Posterior cingulate gyrus (tissue), 11 donors: ENCODE measurements at places on chromosomes 7 and 10.

DNA sequence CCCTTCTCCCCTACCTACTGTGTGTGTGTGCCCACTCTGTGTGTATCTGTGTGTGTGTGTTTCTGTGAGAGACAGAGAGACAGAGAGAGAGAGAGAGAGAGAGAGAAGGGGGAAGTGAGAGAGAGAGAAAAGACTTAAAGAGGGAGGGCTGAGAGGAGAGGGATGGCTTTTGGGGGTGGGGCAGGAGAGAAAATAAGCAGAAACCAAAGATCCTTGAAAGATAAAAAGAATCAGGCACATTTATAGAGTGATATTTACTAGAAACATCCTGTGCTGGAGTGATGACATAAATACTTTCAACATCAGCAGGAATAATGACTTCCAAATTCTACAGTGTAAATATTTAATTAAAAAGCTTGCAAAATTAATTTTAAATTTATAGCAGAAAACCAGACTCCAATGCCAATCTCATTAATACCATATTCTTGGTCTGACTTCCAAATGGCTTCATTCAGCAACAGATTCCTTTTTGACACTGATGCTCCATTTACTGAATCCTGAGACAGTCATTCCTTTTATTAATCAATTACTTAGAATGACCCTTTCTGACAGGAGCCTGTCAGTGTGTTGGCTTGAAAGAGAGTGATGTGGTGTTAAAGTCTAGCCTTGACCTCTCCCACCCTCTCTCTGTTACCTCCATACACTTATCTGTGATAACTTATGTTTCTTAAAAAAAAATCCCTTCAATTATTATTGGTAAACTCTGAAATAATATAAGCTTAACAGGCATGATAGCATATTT lies 41.7 kb upstream of the WNT2 start:
- no peak for DNase-seq

- no peak for DNase-seq
These were observed 300 bp downstream of the ARHGAP21 start for GRCh38 chr10:24723386-24723787.

DNA sequence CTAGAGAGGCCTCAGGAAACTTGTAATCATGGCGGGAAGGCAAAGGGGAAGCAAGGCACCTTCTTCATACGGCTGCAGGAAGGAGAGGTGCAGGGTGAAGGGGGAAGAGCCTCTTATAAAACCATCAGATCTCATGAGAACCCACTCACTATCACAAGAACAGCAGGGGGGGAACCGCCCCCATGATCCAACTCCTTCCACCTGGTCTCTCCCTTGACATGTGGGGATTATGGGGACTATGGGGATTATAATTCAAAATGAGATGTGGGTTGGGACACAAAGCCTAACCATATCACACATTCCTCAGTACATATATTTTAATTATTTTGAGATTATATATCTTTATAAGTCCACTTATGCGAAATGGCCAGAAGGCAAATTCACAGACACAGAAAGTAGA lies 8.9 kb downstream of the HK1 start:
- no peak for DNase-seq

- DNase-seq = no peak
These were observed 2.9 kb downstream of the NUP205 start for GRCh38 chr7:135560631-135561030.

- no peak for DNase-seq
These were observed 48.1 kb upstream of the PLEKHA1 start for GRCh38 chr10:122326385-122326784.

DNA sequence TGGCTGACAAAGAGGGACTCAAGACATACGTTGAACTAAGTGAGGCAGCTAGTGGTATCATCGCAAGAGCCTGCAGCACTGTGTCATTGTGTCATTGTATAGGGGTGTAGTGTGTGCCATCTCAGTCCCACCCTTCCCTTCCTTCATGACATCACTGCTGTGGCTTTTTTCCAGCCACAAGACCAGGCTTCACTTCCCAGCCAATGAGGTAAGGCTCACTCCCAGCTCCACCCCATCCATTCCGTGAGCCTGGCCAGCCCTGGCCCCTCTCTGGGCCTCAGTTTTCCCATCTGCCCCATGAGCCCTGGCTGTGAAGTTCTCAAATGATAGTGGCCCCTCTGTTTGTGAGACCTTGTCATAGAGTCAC lies 134.3 kb upstream of the ZMIZ1 start:
- no peak for DNase-seq

DNA sequence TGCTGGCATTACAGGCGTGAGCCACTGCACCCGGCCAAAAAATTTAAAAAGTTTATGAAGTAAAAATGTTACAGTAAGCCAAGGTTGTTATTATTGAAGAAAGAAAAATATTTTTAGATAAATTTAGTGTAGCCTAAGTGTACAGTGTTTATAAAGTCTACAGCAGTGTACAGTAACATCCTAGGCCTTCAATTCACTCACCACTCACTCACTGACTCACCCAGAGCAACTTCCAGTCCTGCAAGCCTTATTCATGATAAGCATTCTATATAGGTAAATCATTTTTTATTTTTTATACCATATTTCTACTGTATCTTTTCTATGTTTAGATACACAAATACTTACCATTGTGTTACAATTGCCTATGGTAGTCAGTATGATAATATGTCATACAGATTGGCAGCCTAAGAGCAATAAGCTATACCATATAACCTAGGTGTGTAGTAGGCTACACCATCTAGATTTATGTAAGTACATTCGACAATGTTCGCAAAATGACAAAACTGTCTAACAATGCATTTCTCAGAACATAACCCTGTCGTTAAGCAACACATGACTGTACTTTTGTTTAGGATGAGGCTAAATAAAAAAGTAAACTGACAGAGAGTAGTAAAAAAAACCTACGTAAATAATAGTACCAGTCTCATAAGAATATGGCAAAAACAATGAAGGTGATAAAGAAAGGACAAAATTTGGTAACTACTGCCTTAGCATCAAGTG lies 77.8 kb upstream of the FAM133B start:
- no peak for DNase-seq

DNA sequence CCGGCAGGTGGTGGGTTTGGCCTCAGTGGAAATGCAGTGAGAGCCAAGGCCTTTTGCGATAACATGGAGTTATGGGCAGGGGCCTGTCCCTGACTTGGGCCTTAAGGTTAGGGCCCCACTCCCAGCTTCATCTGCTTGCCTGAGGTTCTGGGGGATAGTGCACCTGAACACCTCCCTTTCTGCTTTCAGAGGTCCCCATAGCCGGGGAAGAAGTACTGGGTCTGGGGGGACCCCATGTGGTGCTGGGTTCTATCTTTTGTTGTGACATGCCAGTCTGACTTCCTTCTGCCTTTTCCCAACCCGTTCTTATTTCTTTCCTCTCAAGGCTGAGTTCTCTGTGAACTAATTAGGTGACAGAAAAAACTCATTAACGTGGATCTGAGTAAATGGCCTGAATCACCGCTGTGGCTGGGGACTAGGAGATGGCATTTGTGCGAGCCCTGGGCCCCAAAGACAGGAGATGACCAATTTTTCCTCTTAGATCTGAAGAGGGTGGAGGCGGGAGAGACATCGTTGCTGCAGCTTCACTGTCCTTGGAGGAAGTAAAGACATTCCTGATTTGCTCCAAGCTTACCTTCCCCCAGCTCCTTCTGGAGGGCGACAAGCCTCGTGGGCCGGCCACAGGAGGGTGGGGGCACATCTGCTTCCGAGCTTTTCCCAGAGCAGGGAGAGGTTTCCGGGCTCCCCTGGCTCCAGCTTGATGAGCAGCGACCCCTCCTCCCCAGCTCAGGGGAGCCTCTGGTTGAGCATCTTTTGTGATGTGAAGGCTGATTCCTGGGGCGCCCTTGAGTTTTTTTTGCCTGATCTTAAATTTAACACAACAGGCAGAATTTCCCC lies 2.0 kb downstream of the AGAP3 start:
- DNase-seq = no peak

- no peak for DNase-seq
These were observed 66.2 kb downstream of the LARP4B start for GRCh38 chr10:865257-865656.

DNA sequence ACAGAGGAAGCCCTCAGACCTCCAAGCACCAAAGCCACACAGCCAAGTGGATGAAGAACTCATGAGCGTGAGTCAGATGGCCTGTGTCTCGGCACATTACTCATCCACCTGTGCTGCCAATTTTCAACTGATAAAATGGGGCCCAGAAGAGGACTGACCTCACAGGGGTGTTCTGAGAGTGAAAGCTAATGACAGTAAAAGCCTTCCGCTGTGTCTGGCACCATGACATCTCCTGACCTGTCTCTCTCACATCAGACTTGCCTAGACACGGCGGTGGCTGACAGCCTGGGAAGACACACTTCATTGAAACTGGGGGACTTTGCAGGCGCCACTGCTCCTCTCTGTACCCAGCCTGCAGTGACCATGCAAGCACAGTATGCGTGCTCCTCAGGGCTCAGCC lies 8.3 kb upstream of the SLC18A3 start:
- no peak for DNase-seq

DNA sequence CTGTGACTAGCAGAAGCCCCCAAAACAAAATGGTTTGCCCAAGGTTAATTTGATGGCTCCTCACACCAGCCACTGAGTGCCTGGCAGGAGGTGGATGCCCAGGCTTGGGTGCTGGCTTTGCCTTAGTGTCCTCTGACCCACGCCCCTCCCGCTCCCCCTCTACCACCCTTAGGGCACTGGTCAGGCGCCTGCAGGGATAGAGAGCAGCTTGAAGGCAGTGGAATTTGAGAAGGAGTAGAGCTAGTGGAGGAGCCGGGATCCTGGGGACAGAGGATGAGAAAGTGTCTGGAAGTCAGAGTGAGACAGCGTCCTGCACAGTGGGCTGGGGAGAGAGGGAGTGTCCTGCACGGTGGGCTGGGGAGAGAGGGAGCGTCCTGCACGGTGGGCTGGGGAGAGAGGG lies 139.4 kb downstream of the DNAJB6 start:
- DNase-seq = no peak

GRCh38 chr10:60707841-60708240 lies 70.4 kb upstream of the CDK1 start:
- DNase-seq = no peak

DNA sequence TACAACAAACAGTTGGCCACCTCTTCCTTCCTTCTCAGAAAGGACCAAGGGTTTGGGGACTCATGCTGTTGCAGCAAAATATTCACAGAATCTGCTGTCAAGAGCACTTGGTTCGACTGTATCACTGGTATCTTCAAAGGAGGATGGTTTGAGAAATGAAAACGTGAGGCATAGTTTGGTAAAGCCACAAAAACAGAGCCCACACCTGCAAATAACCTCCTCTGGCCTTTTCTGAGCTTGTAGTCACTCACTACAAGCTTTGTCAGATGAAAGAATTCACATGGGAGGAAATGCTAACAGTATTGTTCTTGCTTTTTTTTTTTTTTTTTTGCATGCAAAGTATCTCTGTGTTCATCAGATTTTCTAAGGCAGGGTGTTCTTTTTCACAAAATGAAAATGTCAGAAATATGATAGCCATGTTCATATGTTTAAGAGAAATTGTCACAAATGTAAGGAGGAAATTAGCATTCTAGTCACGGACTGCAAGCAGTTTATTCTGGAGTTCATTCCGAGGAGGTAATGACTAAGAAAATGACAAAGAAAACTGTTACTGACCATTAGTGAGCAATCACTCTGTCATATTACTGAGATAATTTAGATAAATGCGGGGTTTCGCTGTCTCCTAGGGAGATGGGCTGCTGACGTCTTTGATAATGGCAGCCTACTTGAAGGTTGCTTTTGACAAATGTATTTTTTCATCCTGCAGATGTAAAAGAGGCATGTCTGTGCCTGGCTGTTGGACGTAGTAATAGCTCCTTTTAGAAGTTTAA lies 117.8 kb upstream of the MYO3A start:
- DNase-seq = no peak

DNA sequence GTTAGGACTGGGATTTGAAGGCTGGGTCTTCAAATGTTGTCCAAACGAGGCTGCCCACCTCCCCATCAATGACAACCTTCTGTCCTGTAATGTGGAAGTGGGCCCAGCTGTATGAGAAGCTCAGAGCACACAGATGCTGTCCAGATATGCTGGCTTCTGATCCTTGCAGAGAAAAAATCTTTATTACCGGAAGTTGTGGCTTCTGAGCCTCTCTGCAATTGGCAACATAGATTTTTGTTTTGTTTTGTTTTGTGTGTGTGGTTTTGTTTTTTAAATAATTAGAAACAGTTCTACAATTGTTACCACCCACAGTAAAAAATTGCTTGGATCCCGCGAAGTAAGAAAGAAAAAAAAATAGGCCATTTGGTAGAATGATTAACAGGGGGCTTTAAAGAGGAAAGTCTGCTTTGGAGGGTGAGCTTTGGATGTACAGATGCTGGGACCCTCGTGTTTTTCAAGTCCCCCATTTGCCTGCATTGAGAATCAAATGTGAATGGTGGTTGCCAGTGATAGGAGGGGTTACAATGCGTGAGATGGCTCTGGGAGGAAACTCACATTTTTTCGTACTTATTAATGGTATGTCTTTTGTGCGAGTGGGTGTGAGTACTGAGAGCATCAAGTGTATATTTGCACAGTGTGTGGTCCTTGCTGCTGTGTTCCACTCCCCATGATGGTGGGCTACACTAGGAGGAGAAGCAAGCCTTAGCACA lies 153.2 kb downstream of the TCF7L2 start:
- DNase-seq = no peak

DNA sequence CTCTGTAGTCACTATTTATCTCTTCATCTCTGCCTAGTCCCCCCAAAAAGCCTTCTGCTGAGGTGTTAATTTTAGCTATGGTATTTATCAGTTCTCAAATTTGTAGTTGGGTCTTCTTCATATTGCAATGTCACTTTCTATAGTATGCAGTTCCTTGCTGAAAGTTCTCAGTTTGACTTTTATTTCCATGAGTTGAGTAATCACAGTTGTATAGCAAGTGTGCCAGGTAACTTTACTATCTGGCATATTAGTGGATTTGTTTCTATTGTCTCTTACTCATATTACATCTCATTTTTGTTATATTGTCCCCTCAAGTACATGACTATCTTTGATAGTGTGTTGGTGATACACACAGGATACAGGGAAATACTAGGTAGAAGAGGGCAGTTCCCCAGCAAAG lies 152.8 kb downstream of the CUBN start:
- DNase-seq = no peak

DNA sequence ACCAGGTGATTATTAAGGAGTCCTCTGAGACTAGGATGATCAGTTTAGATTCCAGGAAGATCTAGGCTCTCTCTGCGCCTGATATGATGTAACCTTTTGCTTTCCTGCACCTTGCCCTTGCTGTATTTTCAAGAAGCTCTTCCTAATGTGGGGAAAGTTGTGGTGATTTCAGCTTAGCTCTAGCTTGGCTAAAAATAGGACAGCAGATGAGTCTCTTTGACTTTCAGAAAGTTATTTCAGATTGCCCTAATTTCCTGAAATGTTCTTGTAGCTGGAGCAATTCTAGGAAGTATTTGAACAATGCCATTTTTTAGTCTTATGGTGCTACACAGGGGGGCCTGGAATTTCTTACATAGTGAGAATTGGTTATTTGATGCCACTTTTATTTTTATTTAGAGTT lies 3.8 kb downstream of the LCOR start:
- DNase-seq = no peak

- DNase-seq = peak; percentile 52
These were observed 44.5 kb downstream of the PODXL start for GRCh38 chr7:131511774-131512535.
